ENCODE measurements at places on chromosomes 4 and X.

GRCh38 chr4:145884775-145885174 lies 53.8 kb downstream of the ZNF827 start:
- DNase-seq = no peak

DNA sequence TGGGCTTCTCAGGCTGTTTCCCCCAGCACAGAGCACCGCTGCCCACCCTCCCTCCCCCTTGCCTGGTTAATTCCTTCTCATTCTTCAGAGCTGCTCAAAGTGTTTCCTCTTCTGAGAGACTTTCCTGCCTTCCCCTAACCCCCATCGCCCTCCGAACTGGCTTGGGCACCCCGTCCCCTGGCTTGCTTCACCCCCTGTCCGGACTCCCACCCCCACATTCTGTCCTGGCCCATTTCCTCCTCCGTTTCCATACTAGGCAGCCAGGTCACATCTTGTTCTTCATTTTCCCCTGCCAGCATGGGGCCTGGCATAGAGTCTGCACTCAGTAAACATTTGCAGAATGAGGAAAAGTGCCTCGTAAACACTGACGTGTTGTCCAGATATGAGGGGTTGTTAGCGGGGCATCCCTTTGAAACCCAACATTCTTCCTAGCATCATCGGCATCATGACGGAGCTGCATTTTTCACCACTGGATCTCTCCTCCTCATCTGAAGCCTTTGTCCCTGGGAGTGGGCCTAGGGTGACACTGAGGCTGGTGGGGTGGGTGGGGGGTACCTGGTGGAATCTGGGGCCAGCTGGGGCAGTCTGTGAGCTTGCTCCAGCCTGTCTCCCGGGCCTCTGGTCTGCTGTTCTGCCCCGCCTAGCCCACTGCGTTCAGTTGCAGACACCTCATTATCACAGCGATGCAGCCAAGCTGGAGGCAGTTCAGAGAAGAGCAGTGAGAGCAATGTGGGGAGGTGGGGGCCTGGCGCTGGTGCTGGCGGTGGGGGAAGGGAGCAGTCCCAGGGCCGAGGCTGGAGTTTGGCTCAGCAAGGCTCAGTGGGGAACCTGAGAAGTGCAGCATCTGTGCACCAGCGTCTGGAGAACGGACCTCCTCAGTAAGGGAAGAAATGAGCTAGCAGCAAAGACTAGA lies 149.4 kb upstream of the PJA1 start:
- DNase-seq = no peak

GRCh38 chr4:105059337-105059736 lies 87.3 kb upstream of the TET2 start:
- DNase-seq = no peak

DNA sequence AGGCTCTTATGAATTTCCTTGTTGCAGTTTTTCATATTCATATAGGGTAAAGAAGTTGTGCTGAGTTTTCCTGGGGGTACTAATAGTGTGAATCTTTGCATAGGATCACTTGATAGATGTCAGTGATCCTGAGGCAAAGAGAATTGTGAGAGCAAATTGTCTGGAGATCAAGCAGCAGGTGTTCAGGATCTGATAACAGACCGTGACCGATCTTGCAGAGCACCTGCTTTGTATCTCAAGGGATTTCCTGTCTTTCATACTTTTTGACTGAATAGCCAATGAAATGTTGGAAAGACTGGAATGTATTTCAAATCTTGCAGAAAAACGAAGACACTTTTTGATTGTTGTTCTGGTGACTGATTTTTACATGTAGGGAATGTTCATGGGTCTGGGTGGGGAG lies 914.5 kb downstream of the STIM2 start:
- DNase-seq = no peak

DNA sequence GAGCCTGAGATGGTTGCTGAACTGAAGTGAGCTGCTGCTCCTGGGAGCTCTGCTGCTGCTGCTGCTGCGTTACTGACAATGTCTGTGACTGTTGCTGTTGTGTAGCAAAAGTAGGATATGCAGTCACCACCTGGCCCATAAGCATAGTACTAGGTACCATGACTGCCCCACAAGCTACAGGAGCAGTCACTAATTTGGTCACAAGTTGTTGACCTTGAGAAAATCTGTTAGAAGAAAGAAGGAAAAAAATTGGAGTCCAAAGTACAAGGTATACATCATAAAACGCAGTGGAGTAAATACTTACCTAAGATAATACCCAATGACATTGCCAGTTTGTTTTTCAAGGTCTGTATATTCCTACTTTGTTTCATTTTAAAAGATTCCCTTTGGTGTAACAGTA lies 42.6 kb downstream of the TMEM165 start:
- no peak for DNase-seq

DNA sequence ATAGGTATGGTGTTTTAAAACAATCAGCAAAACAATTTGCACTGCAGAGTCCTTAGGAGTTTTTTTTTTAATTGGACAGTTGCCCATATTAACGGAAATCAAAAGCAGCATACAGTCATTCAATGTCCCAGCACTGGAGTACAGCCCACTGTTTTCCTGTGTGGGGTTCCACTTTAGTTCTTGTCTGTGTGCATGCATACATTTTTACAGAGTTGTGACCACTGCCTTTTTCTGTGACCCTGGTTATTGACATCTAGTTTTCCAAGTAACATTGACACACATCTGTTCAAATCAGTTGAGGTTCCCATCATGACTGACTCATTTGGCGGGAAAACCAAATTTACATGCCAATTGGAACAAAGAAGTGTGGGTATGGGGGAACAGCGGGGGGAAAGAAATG lies 83.3 kb downstream of the HPRT1 start:
- no peak for DNase-seq

DNA sequence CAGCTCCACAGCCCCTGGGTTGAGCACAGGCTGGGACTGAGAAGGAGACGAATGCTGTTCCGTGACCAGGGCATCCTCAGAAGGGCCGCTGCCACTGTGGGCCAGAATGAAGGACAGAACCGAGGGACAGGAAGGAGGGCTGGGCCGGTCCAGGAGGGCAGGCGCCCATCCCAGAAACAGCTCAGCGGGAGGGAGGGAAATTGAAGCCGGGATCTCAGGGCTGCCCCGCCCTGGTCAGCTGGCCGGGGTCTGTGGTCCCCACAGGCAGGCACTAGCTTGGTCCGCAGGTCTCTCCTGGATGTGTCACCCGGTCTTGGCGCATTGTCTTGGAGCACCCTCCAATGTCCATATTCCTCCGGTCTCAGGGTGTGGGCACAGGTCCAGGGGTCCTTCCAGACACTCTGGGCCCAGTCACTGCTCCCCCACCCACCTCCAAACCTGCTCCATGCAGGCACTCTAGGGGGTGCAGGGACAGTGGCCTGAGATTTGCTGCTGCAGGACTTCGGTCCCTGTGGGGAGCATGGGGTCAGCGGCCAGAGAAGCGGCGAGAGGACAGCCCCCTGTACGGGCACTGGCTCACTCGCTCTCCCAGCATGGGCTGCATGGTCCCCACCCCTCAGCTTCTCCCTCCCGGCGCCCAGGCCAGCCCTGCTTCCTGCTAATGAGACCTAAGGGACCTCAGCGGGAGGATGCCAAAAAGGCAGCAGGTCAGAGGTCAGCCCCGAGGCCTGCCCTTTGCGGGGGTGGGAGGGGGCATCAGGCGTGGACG lies 23.9 kb upstream of the MXD4 start:
- DNase-seq = no peak

DNA sequence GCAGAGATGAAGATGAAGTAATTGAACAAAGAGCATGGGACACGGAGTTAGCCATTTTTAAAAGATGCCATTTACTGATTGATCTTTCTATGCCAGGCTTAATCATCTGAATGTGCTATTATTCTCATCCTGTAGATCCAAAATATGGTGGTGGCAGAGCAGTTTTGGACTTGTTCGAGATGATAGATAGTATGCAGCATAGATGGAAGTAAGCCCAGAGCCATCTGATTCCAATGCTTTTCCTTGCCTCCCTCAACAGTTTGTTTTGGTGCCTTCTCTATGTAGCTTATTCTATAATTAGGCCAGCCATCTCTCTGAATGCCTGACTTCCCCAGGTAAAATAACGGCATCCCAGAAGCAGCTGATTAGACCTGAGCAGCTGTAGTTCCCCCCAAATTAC lies 152.6 kb upstream of the CLNK start:
- DNase-seq = no peak

DNA sequence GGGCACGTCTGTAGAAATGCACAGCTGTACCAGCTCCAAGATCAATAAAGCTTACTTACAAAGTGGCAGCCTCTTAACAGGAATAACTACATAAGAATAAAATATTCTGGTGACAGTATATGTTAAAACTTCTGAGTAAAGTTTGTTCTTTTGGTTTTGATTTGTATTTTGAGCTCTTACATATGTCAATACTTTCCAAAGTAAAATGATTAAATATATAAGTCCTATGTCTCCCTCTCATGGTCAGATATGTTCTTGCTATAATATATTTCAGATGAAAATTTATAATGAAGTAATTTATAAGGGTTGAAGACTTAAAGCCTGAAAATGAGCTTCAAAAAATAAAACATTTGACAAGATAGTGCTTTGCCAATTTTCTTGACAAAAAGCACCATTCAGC lies 254.4 kb downstream of the NPFFR2 start:
- DNase-seq = no peak

DNA sequence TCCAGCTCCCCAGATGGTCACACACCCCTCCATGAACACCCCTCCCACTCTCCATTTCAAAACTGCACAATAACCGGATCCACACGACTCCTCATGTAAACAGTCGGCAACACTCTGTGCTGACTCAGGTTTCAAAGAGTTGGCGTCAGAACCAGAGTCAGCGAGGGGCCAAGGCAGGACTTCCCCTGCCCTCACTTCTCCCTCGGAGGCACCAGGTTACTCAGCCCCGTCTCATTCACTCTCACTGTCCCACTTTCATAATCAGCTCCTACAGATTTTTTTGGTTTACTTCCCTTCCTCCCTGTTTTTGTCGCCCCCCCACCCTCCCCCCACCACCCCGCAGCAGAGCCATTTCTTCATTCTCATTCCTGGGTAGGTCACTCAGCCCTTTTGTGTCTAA lies 2.7 kb upstream of the TIMP1 start:
- no peak for DNase-seq

DNA sequence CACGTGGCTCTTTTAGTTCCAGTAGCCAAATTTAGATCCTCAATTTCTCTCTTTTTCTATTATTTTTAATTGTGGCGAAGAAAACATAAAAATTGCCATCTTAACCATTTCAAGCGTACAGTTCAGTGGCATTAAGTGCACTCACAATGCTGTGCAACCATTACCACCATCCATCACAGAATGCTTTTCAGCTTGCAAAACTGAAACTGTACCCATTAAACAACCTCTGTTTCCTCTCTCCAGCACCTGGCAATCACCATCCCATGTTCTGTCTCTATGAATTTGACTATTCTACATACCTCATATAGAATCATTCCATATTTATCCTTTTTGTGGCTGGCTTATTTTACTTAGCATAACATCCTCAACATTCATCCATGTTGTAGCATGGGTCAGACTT lies 74.9 kb downstream of the METTL14 start:
- DNase-seq = no peak

GRCh38 chr4:169094656-169095231 lies 84.7 kb upstream of the CBR4 start:
- no peak for DNase-seq

GRCh38 chrX:11287505-11287904 lies 5.7 kb upstream of the AMELX start:
- no peak for DNase-seq

- no peak for DNase-seq
These were observed 13.9 kb downstream of the TMEM165 start for GRCh38 chr4:55409468-55410171.

GRCh38 chrX:146241902-146242301 lies 424.3 kb downstream of the SLITRK2 start:
- no peak for DNase-seq

DNA sequence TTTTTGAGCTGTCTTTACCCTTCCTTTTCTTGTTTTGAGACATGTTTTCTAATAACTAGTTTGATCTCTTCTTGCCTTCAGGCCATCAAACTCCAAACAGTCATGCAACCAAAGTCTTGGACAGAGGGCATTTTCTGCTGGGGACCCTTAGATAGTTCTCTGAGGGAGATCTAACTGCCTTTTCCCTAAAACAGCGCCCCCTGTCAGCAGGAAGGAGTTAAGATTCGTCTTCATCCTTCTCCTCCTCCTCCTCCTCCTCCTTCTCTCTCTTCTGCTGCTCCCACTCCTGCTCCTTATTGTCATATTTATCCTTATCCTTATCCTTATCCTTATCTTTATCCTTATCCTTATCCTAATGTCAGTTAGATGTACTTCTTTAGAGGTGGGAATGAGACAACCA lies 417.2 kb downstream of the TRAM1L1 start:
- DNase-seq = no peak

DNA sequence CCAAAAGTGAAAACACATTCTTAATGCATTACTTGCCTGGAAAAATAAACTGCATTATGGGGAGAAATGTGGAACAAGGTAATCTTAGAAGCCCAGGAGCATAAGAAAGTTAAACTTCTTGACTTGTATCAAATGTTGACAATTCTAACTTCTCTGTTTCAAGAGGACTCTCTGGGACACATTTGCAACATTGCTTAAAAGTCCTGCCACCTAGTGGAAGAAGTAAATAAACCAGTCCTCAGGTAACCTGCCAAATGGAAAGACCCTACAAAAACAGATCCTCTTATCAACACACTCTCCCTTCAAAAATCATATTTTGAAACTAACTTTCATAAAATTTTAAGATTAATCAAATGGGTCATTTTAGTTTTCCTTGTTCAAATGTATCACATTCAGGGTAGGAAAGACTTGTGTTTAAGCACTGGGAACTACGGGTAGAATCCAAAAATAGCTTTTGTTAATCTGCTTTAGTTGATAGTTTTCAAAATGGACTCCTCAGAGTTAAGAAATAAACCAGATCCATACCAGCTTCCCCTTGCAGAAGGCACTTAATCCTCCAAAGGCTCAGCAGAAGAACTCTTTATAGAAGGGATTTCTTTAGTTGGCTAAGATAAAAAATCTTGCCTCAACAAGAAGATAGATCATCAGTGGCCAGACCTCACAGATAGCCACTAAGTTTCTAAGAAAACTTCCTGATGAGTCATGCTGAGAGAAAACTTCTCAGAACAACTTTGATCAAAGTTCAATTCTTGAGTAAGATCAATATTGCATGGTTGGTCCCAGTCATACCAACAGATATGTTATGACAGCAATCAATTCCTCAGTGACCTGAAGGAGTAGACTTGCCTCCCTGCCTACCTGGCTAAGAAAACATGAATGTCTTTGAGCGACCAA lies 141.7 kb downstream of the HHIP start:
- no peak for DNase-seq

Data from stimulated activated CD8-positive, alpha-beta memory T cell treated with anti-CD3 and anti-CD28 coated beads, Interleukin-4, amount 100 ng/mL, for 1 hour (primary cell).